Astrocyte of the cerebellum (primary cell): ENCODE measurements at places on chromosomes 5 and 9.

GRCh38 chr5:159215886-159216285, 6.5 kb upstream of the RNF145 start:
- no peak for DNase-seq

- no peak for DNase-seq
These were observed 110.1 kb upstream of the RAD23B start for GRCh38 chr9:107172979-107173347.

DNA sequence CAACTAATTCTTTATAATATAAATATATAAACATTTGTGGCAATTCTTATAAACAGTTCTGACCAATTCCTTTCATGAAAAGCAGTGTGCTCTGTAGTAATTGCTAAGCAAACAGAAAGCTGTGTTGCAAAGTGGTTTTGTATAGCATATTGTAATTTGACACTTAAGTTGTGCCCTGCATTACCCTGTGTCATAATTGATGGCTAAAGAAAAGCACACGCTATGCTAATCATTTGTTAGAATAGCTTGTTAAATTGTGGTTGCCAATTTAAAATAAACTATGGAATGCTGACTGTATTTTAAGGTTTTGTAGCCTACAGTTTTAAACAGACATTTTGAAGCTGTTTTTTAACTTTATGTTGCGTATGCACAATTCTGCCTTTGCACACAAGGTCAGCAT, 140.0 kb downstream of the PBX3 start:
- DNase-seq = no peak

- DNase-seq = no peak
These were observed 13.3 kb upstream of the GNG10 start for GRCh38 chr9:111648066-111648465.

- DNase-seq = no peak
These were observed 29.4 kb upstream of the HSD17B3 start for GRCh38 chr9:96331236-96331947.

- no peak for DNase-seq
These were observed 49.7 kb downstream of the FAM81B start for GRCh38 chr5:95440825-95441224.

GRCh38 chr9:93968451-93969327, 13.5 kb upstream of the BARX1 start:
- no peak for DNase-seq

GRCh38 chr9:137049544-137050449, 3.8 kb upstream of the NPDC1 start:
- DNase-seq = no peak

DNA sequence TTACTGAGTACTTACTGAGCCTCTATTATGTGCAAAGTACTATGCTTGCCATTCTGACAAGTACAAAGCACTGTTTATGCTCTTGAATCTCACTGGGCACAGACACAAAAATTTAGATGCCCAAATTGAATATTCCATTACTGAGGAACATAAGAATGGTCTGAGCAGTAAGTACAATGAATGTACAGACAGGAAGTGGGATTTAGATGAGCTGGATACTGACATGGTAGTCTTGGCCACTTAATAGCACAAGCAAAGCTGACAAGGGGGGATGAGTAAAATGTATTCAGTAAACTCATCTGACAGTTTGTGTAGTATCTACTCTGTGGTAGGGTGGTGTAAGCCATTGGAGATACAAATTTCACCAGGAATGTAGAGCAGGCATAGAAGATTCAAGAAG, 132.4 kb downstream of the EFNA5 start:
- DNase-seq = no peak

- DNase-seq = no peak
These were observed 120.1 kb upstream of the PCA3 start for GRCh38 chr9:76644171-76644570.

GRCh38 chr5:178644826-178645545, 18.1 kb upstream of the CLK4 start:
- DNase-seq = no peak

- DNase-seq = no peak
These were observed 2.8 kb downstream of the MAMDC4 start for GRCh38 chr9:136854842-136855460.

- DNase-seq = no peak
These were observed 597 bp downstream of the SLC31A1 start for GRCh38 chr9:113221800-113222481.

GRCh38 chr5:82246960-82247574, 31.1 kb downstream of the RPS23 start:
- DNase-seq = no peak

- DNase-seq = no peak
These were observed 70.5 kb downstream of the FOXD1 start for GRCh38 chr5:73378070-73378469.

- DNase-seq = no peak
These were observed 101.9 kb downstream of the HTR1A start for GRCh38 chr5:63860379-63860778.
